ENCODE measurements at places on chromosomes 16 and 17.

- DNase-seq = no peak
Measured at GRCh38 chr17:78601577-78602190, 24.5 kb upstream of the DNAH17 start.

DNA sequence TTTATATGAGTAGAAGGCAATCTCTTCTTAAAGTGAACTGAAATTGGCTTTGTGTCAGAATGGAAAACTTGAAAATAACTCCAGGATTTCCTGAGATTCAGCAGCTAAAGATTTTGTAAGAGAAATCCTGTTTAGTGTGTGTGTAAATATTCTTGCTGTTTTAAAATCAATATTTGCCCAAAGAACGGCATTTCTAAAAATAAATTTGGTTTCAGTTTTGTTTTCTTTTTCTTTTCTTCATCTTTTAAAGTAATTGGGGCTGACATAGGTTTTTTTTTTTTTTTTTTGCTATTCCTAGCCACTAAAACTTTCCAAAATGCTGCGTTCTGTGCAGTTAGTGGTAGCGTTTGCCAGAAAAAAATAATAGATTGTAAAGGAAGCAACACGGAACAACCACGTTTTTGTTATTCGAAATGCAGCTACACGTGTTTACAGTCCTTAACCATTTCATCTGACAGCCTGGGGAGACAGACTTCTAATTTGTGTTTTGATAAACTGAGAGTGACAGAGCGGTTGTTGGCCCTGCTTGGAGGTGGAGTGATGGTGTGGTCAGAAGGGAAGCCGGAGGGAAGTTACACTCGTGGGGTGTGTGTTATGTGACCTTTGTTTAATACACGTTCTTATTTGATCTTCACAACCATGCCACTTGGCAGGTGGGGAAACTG lies 21.6 kb upstream of the SMPD3 start:
- no peak for DNase-seq

GRCh38 chr17:28018439-28019070 lies 23.9 kb upstream of the NLK start:
- DNase-seq = no peak

DNA sequence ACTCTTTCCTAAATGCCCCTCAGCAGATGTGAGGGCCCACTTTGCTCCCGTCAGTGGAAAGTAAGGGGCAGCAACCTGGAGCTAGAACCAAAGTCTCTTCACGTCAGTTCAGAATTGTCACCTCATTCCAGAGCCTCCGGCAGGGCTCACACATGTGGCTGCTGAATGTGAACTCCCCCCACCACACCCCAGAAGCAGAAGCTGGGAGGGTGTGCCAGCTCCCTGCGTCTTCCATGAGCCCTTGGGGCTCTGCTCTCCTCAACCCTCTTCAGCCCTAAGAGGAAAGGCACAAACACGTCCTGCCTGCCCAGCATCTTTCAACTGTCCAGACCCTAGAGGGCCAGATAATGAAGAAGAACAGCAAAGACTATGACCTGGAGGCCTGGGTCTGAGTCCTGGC lies 105.3 kb downstream of the SALL1 start:
- no peak for DNase-seq

DNA sequence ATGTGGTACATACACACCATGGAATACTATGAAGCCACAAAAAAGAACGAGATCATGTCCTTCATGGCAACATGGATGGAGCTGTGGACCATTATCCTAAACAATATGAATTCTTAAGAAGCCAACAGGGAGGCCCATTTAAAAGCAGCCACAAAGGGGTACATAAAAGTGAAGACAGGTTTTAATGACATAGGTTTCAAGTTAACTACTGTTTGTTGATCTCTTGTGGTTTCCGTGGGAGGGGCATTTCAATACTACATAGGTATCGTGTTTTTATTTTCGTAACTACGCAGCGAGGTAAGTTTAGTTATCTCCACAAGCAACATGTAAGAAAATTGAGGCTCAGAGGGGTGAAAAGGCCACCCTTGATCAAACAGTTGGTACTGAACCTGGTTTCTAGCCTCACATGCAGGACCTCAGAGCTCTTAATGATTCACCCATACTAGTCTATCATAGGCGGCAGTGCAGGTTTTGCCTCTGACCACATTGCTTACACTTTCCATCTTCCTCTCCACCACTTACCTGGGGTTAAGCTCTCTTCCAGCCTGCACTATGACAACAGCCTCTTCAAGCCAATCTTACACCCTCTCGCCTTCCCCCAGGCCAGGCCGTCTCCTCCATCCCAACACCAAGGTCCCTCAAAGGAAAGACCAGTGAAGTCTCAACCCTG lies 534.1 kb upstream of the HSBP1 start:
- DNase-seq = no peak

DNA sequence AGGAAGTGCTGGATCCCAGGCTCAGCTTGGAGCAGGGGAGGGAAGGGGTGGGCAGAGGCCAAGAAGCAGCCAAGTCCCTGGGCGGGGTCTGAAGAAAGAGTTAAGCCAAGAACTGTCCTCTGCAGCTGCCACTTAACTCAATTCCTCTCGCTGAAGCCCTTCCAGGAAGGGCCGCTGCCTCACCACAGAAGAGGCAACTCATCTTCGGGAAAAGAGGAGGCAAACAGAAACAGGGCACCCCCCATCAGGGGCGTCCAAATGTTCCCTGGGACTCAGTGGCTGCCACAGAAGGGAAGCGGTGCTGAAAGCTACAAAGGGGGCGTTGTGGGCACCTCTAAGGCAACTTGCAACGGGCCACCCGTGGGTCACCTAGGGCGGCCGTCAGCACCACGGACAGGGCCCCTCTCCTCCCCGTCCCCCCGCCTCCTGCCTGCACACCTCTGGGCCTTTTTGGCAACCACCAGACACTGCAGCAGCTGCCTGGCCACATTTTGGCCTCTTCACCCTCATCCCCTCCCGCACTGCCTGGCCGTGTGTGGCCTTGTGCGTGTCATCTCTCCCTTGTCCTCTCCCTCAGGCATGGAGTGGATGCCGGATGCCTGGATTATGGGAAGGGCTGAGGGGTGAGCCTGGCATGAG lies 2.5 kb downstream of the TLCD3B start:
- no peak for DNase-seq

GRCh38 chr16:58413359-58413758 lies 21.1 kb downstream of the GINS3 start:
- DNase-seq = no peak

DNA sequence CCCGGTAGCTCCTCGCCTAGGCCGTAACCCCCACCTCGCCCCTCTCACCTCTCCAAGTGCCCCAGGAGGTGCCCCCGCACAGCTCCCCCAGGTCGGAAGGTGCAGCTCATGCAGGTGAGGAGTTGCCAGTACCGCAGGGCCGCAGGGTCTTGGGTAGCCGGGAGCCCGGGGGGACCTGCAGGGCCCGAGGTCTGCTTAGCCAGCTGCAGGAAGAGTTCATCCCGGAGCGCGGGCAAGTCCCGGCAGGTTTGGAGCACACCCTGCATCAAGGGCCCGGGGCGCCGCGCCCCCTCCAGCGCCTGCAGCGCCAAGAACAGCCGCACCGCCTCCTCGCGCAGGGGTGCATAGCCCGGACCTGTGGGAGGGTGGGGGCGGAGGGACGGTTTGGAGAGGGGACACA lies 4.8 kb downstream of the PLEKHH3 start:
- DNase-seq = no peak

- no peak for DNase-seq
Measured at GRCh38 chr17:20118280-20118679, 109.1 kb downstream of the SPECC1 start.

- DNase-seq = no peak
Measured at GRCh38 chr17:82053130-82053529, 1.4 kb downstream of the GPS1 start.

GRCh38 chr17:31869797-31870568 lies 10.9 kb upstream of the COPRS start:
- DNase-seq = no peak
